ENCODE measurements at places on chromosomes 12 and 14.

- no peak for DNase-seq
Measured at GRCh38 chr12:15033641-15034040, 60.8 kb downstream of the PDE6H start.

GRCh38 chr12:94689002-94689645, 38.8 kb upstream of the TMCC3 start:
- no peak for DNase-seq

DNA sequence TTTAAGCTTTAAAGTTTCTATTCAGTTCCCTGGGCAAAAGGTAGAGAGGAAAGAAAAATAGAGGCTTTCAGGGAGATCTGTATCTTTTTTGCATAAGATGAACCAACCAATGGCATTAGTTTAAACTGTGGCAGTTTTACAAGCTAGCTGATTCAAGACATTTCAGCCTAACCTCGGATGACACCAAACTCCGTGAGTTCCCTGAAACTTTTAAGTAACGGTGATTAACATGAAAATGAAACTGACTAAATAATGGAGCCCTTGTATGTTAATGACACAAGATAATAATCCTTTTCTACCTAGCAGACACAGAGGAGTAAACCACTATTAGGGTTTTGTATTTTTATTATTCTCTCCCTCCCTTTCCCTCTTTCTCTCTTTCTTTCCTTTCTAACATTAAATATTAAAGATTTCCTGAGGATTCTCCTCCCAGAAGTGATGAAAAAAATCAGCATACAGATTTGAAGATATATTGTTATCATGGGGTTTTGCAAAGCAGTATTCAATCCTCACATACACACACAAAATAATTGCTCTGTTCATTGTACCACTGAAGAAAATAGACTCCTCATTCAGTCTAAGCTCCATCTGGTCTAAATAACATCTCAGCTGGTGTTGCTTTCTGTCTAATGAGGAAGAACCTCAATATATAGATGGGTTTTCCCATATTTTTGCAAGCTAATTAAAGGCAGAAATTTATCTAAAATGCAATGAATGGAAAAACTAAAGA, 483.8 kb downstream of the NOVA1 start:
- no peak for DNase-seq

GRCh38 chr12:14193639-14194038, 171.8 kb upstream of the ATF7IP start:
- DNase-seq = no peak

GRCh38 chr14:79502751-79503148, 708.6 kb downstream of the DIO2 start:
- DNase-seq = no peak

- DNase-seq = no peak
Measured at GRCh38 chr12:128857133-128857763, 4.0 kb downstream of the GLT1D1 start.

DNA sequence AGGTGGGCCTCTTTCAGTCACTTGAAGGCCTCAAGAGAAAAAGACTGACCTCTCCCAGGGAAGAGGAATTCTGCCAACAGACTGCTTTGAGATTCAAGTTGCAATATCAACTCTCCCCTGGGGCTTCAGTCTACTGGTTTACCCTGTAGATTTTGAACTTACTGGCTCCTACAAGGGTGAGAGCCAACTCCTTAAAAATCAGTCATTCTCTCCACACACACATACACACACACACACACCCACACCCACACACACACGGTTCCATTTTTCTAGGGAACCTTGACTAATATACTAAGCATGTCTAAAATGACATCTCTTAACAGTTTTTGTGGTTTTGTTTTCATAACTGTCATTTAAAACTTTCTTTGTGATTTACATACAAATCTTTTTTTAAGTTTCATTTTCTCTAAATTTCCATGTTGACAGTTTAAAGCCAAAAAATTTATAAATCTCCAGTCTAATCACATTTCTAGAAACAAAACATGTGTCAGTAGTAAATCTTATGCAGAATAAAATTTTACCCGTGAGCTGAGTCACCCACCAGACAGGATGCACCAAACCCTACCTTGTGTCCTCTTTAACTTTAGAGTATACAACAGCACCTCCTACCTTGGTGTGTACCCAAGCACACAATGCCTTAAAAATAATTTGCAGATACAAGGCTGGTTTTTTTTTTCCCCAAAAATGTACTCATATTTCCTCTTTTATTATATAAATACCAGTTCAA, 394.6 kb downstream of the AEBP2 start:
- DNase-seq = no peak

- DNase-seq = no peak
Measured at GRCh38 chr14:52269100-52269499, 1.6 kb downstream of the PTGDR start.

- DNase-seq = peak; percentile 44
Measured at GRCh38 chr12:100141998-100142850, 450 bp downstream of the BLTP3B start.
